Central memory CD8-positive, alpha-beta T cell (primary cell): ENCODE measurements at places on chromosomes 11 and 22.

- no peak for DNase-seq
These were observed 15.8 kb downstream of the SCUBE2 start for GRCh38 chr11:9075556-9075955.

DNA sequence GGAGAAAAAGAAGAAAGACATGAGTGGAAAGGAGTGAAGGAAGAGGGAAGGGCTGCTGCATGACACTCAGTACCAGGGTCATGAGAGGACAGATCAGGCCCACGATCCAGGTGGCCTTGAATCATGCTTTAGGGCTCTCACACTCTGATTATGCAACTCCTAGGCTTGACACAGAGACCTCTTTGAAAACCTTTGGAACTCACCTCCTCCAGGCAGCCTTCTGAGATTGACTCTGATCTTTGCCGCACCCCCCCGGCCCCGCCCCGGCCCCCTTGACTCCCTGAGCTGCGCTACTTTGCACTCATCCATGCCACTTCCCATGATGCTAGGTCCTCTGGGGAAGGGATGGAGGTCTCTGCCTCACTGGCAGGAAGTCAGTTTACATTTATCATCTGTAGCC is 10.7 kb downstream of the PTPN5 start:
- no peak for DNase-seq

DNA sequence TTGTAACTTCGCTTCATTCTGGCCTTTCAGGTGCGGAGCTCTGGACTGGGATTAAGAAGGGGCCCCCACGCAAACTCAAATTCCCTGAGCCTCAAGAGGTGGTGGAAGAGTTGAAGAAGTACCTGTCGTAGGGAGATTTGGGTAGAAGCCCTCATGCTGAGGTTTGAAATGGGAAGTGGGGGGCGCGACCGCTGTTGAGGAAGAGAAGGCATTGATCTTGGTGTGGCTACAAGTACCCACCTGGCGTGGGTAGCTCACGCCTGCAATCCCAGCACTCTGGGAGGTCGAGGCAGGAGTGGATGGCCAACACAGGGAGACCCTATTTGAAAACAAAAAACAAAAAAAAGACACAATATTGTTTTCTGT is 779 bp downstream of the SELENOH start:
- no peak for DNase-seq

GRCh38 chr22:35361001-35361558 is 19.8 kb upstream of the HMOX1 start:
- DNase-seq = no peak

- no peak for DNase-seq
These were observed 28.8 kb upstream of the PPFIA1 start for GRCh38 chr11:70241709-70242108.

- no peak for DNase-seq
These were observed 12.5 kb downstream of the MUC5B start for GRCh38 chr11:1235306-1235900.

- DNase-seq = no peak
These were observed 29.8 kb downstream of the LIF start for GRCh38 chr22:30216710-30217109.

DNA sequence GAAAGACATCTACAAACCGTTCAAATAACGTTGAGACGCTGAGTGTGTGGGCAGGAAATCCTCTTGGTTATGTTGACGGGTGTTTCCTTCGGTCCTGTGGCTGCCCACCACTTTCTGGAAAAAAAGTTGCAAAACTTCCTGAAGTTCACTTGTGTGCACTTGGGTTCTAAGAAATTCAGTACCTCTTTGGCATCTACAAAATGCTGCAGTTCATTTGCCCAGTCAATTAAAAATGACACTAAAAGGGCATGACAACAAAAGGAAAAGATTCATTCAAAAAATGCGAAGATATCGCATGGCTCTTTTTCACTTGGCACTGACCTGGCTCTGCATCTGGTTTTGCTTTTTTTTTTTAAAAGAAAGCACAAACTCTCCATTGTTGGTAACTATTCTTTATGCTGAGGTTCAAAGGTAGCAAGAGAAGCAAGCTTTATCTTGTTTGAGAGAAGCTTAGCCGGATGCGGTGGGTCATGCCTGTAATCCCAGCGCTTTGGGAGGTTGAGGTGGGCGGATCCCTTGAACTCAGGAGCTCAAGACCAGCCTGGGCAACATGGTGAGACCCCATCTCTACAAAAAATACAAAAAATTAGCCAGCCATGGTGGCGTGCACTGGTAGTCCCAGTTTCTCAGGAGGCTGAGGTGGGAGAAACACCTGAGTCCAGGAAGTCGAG is 10.6 kb upstream of the XBP1 start:
- peak; percentile 25 for DNase-seq

- no peak for DNase-seq
These were observed 46.4 kb downstream of the HIPK3 start for GRCh38 chr11:33303541-33303940.

DNA sequence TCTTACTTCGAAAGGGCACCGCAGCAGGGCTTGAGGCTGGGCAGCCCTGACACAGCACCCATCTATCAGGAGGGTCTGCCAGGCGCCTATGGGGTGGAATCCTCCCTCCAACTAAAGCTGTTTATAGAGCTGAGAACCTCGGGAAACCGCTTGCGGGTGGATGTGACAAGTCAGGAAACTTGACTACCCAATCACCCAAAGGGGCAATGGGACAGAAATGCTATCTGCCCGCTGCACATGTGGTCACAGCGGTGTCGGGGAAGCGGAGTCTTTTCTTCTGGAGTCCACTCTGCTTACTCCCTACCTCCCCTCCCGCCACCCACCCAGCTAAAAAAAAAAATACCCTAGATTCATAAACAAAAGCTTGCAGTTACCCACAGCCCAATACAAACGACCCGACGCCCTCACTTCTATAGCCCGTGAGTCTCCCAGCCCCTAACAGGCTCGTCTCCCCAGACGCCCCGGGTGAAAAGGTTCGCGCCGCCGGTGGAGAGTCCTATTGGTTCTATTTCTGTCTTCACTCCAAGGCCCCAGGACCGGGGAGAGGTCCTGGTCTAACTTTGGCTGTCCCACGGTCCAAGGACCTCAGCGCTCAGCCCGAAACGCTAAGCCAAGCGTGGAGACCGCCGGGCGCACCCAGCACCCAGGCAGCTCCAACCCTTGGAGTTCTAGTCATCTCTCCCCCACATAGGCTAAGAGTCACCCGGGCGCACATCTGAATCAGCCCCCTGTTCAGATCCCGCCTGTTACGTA is 1.4 kb downstream of the TRPC6 start:
- no peak for DNase-seq

GRCh38 chr11:8917157-8917825 is 6.3 kb downstream of the AKIP1 start:
- DNase-seq = no peak

GRCh38 chr11:64803158-64803845 is at the start of gene MAP4K2:
TSS of gene MAP4K2 (minus strand) at chr11:64803214. CDS start at chr11:64803149, 65 bp downstream.
- peak; percentile 71 for DNase-seq

- DNase-seq = no peak
These were observed 658 bp downstream of the ACY3 start for GRCh38 chr11:67649634-67650510.

DNA sequence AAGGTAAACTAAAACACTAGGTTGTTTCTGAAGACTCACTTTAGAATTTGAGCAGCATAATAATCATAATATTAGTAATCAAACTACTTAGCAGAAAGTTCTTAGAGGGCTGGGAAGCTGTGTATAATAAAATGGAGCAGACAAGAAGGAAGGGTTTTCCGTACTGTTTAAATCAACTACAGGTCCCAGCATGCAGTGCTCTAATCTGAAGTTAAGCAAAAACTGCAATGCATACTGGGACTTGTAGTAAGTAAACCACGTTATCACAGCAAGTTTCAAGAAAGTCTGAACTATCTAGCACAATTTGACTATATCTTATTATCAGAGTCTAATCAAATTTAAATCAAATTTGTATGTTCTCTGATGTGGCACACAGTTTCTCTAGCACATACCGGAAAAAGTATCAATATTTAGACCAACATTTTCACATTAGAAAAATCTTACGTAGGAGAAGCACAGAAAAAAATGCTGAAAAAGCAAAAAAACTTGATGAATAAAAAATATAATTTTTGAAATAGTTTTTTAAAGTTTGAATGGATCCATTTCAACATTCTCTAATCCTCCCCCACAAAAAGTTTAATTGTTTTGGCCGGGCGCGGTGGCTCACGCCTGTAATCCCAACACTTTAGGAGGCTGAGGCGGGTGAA is 8.2 kb downstream of the PHF21A start:
- no peak for DNase-seq

DNA sequence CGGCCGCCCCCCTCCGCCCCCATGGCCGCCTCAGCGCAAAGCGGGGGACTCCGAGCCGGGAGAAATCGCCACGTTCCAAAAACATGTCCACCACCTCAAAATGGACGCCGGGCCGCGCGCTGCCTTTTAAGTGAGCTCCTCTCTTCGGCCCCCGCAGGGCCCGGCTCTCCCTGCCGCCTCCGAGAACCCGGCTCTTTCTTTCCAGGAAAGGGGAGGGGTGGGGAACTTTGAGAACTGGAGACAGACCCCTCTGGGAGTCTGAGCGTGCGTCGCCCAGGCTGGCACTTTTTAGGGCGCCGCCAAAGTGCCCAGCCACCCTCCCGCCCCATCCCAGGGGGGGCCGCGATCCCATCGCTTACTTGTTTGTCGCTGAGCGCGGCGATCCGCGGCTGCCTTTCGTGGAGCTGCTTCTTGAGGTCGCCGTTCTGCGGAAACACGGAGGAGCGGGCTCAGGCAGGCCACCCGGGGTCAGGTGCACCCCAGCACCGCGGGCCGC is 1.6 kb downstream of the PHF21B start:
- no peak for DNase-seq

DNA sequence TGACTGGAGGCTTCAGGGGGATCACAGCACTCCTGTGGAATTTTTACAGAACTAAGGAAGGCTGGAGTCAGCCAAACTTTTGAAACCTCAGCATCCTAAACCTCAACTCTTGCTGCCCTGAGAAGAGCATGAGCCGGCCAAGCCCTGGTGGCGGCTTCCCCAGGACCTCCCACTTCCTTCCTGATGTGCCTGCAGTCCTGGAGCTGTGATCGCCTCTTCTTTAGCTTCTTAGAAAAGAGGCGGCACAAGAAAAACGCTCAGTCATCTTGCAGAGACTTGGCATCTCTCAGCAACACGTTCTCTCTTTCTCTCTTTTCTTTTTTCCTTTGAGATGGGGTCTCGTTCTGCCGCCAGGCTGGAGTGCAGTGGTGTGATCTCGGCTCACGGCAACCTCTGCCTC is 40.4 kb upstream of the AMPD3 start:
- DNase-seq = no peak

- no peak for DNase-seq
These were observed 60.0 kb downstream of the MYO18B start for GRCh38 chr22:25802018-25802417.
